ENCODE measurements at places on chromosomes 16 and 17. TPM values are rescaled to one million over a fixed set of nuclear protein-coding genes. Genes with fewer than 3 reads are reported as not detected.

Gene NUDT7
- total RNA-seq, result 4.3 TPM

Gene GP1BA
- 0.04 TPM for total RNA-seq

DNA sequence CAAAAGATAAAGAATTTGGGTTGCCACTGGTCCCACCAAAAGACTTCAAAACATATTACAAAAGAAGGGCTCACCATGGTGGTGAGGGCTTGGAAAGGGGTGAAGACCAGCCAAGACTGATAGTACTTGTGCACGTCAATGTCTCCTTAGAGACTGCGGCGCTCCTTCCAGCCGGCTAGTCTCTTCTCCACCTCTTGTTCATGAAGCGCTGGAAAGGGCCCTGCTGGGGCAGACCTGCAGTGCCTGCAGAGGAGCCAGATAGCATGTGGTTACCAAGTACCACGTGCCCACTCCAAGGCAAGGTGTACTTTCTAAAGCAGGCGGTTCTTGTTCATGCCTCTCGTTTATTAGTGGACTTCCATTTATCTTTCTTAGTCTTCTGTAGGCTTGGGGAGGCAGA, 92.7 kb upstream of the FAM20A start:
- DNase-seq, result no peak

DNA sequence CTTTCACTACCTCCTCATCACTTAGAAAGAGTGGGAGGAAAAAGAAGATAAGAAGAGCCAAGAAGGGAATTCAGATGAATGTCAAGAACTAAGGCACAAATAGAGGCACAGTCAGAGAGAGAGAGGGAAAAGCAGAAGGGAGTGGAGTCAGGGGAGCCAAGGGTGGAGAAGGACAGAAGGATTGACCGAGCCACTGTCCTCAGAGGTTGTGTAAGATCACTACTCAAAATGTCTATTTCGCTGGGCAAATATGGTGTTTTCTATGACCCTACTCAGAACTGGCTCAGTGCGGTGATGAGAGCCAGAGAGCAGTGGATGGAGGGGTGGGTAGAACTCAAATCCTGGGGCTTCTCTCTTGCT, 139.2 kb upstream of the HS3ST2 start:
- no peak for DNase-seq

DNA sequence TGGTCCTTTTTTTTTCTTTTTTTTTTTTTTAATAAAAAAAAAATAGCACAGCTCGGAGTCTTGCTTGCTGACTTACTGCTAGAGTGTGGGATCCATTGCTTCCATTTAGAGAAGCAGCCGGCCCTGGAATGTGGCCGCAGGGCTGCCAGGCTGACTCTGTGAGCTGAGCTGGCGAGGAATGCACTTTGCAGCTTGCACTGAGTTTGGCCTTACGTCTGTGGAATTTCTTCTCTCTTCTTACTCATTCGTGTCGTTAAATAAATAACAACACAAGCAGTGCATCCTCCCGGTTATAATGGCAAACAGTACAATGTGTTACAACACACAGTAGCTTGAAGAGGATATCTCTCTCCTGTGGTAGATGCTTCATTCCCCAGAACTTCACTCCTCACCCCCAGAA, 69.2 kb downstream of the PRKCB start:
- DNase-seq, result peak; percentile 39

- peak; percentile 78 for DNase-seq
These were observed 137.2 kb downstream of the C16orf78 start for GRCh38 chr16:49510654-49511305.

Gene CBX2
- total RNA-seq, result 6.1 TPM

DNA sequence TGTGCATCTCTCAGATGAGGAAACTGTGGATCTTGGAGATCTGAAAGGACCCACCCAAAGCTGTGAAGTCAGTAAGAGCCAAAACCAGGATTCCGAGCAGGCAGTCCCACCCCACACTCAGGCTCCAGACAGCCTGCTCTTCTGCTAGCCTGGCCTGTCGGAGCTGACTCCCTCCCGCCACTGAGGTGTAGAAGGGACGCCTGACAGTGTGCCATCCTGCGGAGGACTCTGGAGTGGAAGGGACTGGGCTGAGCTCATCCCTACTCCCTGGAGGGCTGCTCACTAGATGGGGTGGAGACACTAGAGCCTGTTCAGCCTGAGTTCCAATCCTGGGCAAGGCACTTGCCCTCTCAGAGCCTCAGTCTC, 36.0 kb downstream of the WFDC1 start:
- DNase-seq, result no peak

Gene LRRC37A
- total RNA-seq, result 2.2 TPM

Gene ZSCAN10
- 0.13 TPM for total RNA-seq

Gene CTRL
- total RNA-seq, result 0.66 TPM

Gene RPGRIP1L
- total RNA-seq, result 9.1 TPM

DNA sequence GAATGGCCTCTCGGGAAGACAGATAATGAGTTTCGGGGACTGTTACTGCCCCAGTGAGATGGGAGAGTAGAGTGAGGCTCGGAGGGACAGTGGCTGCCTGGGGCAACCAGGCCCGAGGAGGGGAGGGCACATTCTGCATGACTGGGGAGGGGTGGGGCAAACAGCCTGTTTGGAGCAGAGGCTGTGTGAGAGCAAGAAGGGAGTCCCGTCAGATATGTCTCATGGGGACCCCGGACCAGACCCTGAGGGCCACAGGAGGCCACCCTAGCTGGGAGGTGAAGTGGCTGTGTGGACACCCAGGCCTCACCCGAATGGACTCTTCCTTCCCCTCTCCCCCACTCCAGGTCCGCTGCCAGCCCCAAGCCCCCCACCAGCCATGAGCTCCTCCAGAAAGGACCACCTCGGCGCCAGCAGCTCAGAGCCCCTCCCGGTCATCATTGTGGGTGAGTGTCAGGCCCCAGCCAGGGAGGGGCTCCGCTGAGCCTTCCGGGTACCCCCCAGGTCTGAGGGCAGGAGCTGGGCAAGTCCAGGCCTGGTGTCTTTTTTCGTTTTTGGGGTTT, 4.3 kb downstream of the OSGIN1 start:
- DNase-seq, result no peak

GRCh38 chr16:20020083-20020482, 53.6 kb downstream of the GPR139 start:
- DNase-seq, result no peak

- DNase-seq, result no peak
These were observed 1.4 kb upstream of the PRPF8 start for GRCh38 chr17:1686086-1686485.

DNA sequence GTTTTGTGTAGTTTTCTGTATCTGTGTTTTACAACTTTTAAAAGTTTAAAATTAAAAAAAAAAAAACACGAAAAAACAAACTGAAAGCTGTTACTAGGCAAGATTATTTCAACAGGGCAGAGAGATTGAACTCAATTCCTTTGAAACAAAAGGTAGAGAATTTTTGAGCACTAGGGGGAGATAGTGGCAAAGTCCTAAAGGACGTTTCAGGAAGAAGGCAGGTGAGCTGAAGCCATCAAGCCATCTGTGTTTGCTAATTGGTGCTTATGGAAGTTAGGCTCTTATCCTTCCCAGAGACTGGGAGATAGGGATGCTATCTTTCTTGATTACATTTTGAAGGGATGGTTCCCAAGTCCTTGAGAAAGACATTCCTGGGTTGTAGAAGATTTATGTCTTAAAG, 70.6 kb upstream of the CLEC3A start:
- no peak for DNase-seq

DNA sequence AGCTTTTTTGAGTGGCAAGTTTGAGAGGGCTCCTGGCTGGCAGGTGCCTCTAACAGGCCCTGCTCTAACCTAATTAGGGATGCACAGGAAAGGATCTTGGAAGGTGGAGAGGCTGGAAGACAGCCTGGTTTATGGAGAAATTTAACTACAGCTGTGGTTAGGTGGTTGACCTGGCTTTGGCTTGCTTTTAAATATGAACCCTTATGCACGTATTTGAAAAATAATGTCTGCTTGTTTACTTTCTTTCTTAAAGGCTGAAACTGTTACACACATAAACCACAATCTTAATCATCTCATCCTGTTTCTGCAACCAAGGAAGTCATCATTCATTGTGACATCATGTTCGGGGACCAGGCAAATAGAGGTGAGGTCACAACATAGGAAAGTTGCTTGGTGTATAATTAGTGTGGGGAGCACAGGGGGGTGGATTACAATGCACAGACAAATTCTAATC, 23.1 kb upstream of the DHRS13 start:
- DNase-seq, result no peak

DNA sequence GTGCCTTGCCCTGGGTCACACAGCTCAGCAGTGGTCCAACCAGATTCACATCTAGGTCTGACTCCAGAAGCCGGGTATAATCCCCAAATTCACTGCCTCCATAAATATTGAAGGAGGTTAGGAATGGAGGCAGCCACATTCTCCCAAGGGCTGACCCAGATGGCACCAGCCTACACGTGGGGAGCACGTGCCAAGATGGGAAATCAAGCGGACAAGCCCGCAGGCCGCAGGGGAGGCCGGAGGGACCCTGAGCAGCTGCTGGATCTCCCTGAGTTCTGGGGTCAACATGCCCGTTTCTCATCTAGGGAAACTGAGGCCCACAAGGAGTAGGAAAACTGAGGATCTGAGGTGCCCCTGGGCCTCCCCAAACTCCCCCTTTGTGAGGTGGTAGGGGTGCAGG, 32.2 kb upstream of the CNEP1R1 start:
- no peak for DNase-seq

Gene VMO1
- total RNA-seq, result 8.2 TPM

DNA sequence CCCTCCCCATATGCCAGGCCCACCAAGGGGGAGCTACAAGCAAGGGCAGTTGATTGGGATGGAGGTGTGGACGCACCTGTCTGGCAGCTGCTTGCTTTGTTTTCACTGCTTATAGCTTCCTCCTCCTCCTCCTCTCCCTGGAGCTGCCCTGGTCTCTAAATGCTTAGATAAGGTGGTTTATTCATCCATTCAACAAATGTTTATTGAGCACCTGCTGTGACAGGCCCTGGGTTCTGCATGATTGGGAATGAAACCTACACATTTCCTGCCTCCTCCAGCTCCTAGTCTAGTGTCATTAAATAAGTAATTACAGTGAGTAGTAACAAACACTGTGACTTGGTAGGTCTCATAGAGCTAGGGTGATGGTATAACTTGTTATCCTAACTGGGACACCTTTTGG, 17.4 kb upstream of the MAP3K14 start:
- DNase-seq, result no peak

Gene MYH13
- 0.31 TPM for total RNA-seq

DNA sequence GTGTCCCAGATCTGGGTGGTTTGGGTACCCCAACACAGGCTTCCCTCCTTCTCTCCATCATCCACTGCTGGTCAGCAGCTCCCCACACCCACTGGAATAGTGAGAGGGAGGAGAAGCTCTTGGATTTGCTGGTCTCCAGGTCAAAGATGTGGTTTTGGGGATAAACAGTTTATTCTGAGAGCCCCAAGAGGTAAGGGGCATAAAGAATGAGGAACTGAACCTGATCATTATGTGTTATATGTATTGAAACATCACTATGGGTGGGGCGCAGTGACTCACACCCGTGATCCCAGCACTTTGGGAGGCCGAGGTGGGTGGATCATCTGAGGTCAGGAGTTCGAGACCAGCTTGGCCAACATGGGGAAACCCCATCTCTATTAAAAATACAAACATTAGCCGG, 3.9 kb downstream of the DPEP2 start:
- DNase-seq, result no peak

Gene GLYR1
- 29.8 TPM for total RNA-seq

DNA sequence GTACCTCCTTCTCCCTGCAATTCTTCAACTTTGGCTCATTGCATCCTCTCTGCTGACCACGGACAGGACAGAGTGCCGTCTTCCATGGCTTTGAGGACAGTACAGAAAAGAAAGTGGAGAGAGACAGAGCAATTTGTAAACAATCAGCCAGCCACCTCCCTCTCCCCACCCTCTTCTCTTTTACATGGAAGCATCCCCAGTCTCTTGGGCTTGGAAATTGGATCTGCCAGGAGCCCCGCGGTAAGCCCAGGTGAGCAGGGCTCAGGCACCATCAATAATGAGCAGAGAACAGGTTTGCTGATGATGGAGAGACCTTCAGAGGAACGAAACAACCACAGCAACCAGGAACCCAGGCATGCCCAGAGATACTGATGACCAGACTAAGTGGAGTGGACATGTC, 194.9 kb upstream of the TNRC6C start:
- DNase-seq, result no peak

DNA sequence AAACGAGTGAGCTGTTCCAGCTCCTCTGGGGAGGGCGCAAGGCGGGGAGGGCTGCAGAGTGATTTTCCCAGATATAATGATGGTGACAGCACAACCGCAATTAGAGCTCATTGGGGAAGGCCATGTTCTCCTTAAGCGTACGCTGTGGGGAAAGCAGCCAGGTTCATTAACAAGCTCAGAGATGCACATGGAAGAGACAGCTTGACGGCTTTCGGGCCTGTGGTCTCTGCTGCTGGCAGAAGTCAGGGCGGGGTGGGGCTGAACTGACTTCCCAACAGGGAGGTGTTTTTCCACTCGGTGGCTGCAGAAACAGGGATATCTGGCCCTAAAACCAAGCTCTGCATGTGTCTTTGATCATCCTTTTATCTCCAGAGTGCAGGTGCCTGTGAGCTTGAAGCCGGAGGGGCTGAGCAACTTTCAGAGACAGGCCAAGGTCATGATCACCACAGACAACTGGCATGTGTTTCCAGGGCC, 24.0 kb upstream of the CACNG1 start:
- DNase-seq, result peak; percentile 18

Gene ZP2
- 0.09 TPM for total RNA-seq

GRCh38 chr17:65984299-65984698, 207.6 kb downstream of the CEP112 start:
- DNase-seq, result no peak

DNA sequence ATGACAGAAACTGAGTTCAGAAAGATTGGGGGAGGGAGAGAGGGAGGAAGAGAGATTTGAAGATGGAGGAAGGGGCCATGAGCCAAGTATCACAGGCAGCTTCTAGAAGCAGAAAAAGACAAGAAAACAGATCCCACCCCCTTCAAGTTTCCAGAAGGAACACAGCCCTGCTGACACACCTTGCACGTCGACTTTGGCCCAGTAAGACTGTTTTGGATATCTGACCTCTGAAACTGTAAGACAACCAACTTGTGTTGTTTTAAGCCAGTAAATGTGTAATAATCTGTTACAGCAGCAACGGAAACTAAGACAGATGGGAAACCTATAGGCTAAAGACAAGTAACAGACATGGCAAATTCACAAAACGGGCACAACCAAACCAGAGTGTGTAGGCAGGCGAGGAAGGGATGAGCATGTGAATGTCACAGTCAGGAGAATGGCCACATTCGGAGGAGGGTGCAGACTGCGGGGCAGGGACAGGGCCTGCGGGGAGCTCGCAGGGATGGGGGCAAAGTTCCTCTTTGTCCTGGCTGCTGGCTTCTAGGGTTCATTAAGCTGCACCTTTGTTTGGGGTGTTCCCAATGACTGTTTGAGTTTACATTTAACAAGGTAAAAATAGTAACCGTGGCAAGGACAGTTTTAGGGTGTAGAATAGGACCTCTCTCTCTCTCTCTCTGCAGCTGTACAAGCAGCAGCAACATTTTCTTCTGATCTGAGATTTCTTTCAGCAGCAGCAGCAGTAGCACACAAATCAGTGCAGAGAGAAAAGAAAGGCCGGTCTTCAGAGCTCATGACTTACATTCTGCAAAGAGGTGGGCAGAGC, 18.3 kb upstream of the ATP2C2 start:
- no peak for DNase-seq

GRCh38 chr17:39399791-39400190, 1.6 kb downstream of the FBXL20 start:
- no peak for DNase-seq
